ENCODE measurements at places on chromosomes 6 and 20. TPM values are rescaled to one million over a fixed set of nuclear protein-coding genes. Genes with fewer than 3 reads are reported as not detected.

The TSPYL4 gene
- total RNA-seq = 29.2 TPM

GRCh38 chr6:86848986-86849385, 88.3 kb upstream of the HTR1E start:
- no peak for DNase-seq
- no peaks in the 10 kb centered on the region for H3K4me1 ChIP-seq
- no peaks in the 10 kb centered on the region for H3K27me3 ChIP-seq
- no peaks in the 10 kb centered on the region for H3K36me3 ChIP-seq

DNA sequence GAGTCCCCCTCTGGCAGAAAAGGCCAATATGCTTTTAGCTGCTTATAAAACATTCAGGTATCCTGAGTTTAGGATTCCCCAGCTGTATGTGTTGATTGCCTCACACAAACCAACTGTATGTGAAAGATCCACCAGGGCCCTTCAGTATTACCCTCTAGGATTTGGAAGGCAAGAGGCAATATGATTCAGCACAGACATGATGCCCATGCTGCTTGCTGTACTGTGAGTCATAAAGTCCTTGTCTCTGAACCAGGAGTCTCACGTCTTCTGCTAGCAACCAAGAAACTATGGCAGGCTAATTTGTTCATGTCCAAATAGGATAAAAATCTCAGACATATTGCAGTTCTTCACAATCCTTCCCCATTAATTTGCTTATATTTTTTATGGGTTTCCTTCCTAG, 789.2 kb upstream of the SLC35B3 start:
- no peak overlapping the region for H3K27ac ChIP-seq
- H3K4me3 ChIP-seq = no peak overlapping the region
- no peaks in the 10 kb centered on the region for H3K36me3 ChIP-seq

DNA sequence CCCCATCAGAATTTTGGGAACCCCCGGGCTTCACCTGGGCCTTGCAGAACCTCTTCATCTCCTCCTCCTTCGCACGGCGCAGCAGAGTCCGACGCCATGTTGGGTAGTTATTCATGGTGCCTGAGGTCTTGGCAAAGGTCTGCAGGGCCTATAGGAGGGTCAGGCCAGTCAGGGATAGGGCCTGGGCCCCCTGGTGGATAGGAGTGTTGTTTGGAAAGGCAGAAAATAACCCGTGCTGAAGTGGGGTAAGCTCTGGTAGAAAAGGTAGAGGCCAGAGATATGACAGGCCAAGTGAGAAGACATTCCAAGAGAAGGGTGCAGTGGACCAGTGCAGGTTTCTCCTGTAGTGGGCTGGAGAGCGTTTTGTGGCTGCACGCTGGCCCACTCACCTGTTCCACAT, 4.9 kb downstream of the SMPD2 start:
- H3K4me1 ChIP-seq = no peaks in the 10 kb centered on the region
- peaks cover 5% of the 10 kb centered on the region for H3K36me3 ChIP-seq
- H3K4me3 ChIP-seq = no peak overlapping the region
- no peaks in the 10 kb centered on the region for H3K27me3 ChIP-seq
- H3K27ac ChIP-seq = no peak overlapping the region
- no peak for DNase-seq

The WFDC10B gene
- total RNA-seq = not detected

- H3K4me3 ChIP-seq = no peak overlapping the region
- H3K27ac ChIP-seq = peak overlapping the region; percentile 8
- DNase-seq = no peak
- H3K4me1 ChIP-seq = peaks cover 15% of the 10 kb centered on the region
- H3K36me3 ChIP-seq = peaks cover 97% of the 10 kb centered on the region
These were observed 20.4 kb downstream of the SERINC3 start for GRCh38 chr20:44501448-44501847.

The SGK2 gene
- not detected for total RNA-seq

DNA sequence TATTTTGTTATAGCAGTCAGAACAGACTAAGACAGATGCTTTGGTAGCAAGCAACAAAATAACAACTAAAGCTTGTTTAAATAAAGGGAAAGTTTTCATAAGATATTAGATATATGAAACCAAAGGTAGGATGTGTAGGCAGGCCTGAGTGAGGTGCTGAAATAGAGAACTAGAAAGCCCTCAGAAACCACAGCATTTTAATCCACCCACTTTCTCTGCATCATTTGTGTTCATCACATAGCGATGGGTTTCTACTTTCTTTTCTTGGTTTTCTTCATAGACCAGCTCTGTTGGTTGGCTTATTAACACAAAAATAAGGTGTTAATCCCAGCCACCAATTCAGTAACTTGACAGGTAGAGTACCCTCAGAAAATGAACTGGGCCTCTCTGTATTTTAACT, 58.6 kb downstream of the RPS12 start:
- no peak overlapping the region for H3K27ac ChIP-seq
- no peak for DNase-seq
- H3K36me3 ChIP-seq = no peaks in the 10 kb centered on the region
- no peak overlapping the region for H3K4me3 ChIP-seq
- no peaks in the 10 kb centered on the region for H3K4me1 ChIP-seq

The RAB44 gene
- not detected for total RNA-seq

DNA sequence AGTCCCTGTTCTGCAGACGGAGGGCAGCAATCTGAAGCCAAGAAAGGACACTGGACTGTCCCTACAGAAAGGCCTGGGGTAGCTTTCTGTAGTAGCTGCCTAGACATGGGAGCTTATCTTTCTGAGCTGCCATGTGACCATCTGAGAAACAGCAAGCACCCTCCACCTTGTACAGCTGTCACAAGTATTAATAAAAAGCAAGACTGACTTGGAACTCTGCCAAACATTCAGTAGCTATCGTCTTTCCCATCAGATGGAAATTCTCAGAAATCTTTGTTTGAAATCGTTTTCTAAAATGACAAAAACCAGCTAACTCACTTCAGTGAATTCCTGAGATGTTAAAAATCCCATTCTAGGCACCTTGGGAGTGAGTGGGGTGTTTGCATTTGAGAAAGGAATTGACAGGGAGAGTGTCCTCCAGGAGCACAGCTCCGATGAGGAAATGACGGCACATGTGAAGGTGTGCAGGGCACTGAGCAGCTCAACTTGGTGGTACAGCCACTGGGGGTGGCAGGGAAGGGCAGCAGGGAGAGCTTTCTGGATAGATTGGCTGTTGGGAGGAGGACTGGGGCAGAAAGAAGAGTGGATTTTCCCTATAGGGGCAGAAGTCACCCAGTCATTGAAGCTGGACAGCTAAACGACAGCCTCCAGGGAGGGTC, 24.5 kb downstream of the ACSS1 start:
- DNase-seq = no peak
- H3K27me3 ChIP-seq = no peaks in the 10 kb centered on the region
- H3K27ac ChIP-seq = peak overlapping the region; percentile 68
- H3K4me1 ChIP-seq = no peaks in the 10 kb centered on the region

DNA sequence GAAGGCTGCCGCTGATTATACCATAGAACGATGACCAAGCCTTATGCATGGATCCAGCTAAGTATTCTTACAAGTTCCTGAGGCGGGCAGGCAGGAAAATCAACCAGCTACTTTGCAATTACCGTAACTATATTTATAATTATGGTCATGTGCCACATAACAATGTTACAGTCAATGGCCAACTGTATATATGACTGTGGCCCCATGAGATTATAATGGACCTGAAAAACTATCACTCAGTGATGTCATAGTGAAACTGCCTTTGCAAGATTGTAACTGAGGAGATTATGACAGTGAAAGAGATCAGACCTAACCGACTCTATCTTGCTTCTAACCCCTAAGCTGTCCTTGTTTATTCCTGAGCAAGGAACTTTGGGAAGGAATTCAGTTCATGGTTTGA, 33.1 kb upstream of the FAM135A start:
- DNase-seq = no peak
- H3K27ac ChIP-seq = no peak overlapping the region
- no peaks in the 10 kb centered on the region for H3K27me3 ChIP-seq
- H3K4me1 ChIP-seq = no peaks in the 10 kb centered on the region

GRCh38 chr6:43846556-43846955, 76.5 kb downstream of the VEGFA start:
- H3K27me3 ChIP-seq = no peaks in the 10 kb centered on the region
- no peaks in the 10 kb centered on the region for H3K4me1 ChIP-seq
- no peak overlapping the region for H3K27ac ChIP-seq
- DNase-seq = no peak
- no peaks in the 10 kb centered on the region for H3K36me3 ChIP-seq

- H3K27me3 ChIP-seq = no peaks in the 10 kb centered on the region
- no peak overlapping the region for H3K4me3 ChIP-seq
- DNase-seq = no peak
- H3K4me1 ChIP-seq = no peaks in the 10 kb centered on the region
These were observed 449.4 kb upstream of the PTCHD4 start for GRCh38 chr6:48560408-48560807.

DNA sequence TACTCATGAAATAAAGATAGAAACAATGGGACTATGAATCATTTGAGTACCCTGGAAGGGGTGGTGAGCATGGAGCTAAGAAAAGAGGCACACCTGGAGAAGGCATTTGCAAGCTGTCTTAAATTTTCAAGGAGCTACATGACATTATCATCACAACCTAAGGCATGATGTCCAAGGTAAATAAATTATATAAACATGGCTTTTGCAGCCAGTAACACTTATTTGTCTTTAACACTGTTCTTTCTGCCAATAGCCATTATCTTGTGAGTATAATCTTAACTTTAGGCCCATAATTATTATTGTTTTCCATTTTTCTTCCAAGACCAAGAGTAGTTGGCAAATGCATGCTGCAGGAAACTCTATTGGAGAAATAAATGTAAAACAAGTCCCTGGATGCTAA, 63.7 kb downstream of the ALDH5A1 start:
- H3K27me3 ChIP-seq = no peaks in the 10 kb centered on the region
- H3K36me3 ChIP-seq = no peaks in the 10 kb centered on the region
- no peaks in the 10 kb centered on the region for H3K4me1 ChIP-seq

Data from right atrium auricular region (tissue), 2 donors.